T-helper 1 cell (primary cell): ENCODE measurements at places on chromosomes 2 and 18.

DNA sequence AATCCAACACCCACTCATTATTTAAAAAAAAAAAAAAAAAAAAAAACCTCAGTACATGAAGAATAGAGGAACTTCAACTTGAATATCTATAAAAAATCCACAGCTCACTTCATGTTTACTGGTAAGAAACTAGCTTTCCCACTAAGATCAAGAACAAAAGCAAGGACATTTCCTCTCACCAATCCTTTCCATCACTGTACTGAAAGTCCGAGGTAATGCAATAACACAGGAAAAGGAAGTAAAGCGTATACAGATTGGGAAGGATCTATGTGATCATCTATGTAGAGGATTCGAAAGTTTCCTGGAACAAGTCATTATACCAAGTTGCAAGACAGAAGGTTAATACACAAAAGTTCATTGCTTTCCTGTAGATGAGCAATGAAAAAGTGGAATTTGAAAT, 63.2 kb downstream of the ROCK2 start:
- no peak for DNase-seq

- DNase-seq, result no peak
Measured at GRCh38 chr18:34647251-34647650, 62.8 kb upstream of the DTNA start.

GRCh38 chr18:62898359-62898758, 183.0 kb downstream of the PHLPP1 start:
- no peak for DNase-seq

DNA sequence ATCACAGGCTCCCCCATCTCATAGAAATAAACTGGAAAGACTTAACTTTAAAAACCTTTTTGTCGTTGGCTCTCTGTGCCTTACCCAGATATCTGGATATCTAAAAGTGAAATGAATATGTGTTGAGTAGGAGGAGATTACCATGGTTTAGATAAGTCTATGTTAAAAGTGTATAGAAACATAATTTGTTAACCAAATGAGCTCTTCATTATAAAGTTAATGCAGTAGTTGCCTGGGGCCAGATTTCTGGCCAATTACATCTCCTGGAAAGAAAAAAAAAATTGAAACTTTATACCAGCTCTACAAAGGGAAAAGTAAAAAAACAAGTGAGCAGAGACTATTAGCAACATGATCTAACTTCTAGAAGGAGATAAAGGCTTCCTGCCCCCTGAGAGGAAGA, 259.6 kb upstream of the UBE2E3 start:
- no peak for DNase-seq

GRCh38 chr2:104092886-104093285, 761.0 kb upstream of the POU3F3 start:
- no peak for DNase-seq

- DNase-seq, result no peak
Measured at GRCh38 chr18:79361766-79362522, 33.8 kb upstream of the NFATC1 start.

GRCh38 chr2:157107877-157108276, 149.6 kb upstream of the GALNT5 start:
- DNase-seq, result no peak

GRCh38 chr2:3148716-3149115, 228.9 kb downstream of the EIPR1 start:
- no peak for DNase-seq

GRCh38 chr18:69216321-69216720, 184.4 kb upstream of the DOK6 start:
- DNase-seq, result no peak

- DNase-seq, result no peak
Measured at GRCh38 chr2:44639399-44639798, 277.7 kb downstream of the CAMKMT start.

- DNase-seq, result no peak
Measured at GRCh38 chr2:134232461-134232860, 21.4 kb upstream of the MGAT5 start.

DNA sequence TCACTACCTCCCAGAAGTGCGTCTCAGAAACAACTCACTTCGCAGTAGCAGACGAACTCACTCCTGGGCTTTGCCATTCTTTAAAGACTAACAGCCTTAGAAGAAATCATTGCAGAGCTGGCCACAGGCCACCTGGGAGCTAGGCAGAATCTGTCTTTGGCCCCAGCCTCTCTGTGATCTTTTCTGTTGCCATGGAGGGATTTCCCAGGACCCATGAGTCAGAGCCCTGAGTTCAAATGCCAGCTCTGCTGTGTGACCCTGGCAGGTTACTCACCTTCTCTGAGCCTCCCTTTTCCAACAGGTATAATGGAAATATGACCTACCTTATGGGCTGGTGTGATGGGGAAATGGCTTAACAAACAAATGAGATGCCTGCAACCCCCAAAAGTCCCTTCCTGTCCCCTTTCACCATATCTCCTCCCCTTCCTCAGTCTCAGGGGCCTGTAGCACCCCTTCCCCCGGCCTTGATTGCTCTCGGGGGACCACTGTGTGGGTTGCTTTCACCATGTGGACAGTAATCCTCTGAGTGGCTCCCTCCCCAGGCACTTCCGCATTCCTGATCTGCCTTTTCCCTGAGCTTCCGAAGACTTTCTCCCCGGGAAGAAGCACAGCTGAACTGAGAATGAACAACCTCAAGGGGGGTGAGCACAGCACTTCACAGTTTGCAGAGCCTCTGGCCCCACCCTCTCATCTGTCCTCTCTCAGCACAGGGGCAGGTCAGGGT, 34.0 kb upstream of the SLC66A3 start:
- DNase-seq, result no peak

GRCh38 chr2:171247741-171248662, 87.3 kb upstream of the TLK1 start:
- DNase-seq, result peak; percentile 10

- DNase-seq, result no peak
Measured at GRCh38 chr2:158204741-158205165, 103.1 kb downstream of the UPP2 start.

- no peak for DNase-seq
Measured at GRCh38 chr2:60319031-60319547, 234.4 kb downstream of the BCL11A start.
